ENCODE measurements at places on chromosomes 1 and 21.

DNA sequence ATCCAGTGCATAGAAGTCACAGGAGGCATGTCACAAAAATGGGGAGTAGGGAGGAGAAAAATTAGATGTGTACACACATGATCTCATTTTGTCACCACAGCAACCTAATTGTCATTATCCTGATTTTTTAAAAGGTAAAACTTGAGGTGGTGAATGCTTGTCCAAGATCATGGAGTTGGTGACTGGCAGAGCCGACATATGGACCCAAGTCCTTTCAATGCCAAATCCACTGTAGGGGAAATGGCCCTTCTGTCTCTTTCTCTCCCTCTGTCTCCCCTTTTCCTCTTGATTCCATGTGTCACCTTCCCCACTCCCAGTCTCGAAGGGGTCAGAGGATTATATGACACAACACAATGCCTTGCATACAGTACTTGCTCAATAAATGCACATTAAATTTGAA lies 65.7 kb upstream of the JUN start:
- DNase-seq = no peak

DNA sequence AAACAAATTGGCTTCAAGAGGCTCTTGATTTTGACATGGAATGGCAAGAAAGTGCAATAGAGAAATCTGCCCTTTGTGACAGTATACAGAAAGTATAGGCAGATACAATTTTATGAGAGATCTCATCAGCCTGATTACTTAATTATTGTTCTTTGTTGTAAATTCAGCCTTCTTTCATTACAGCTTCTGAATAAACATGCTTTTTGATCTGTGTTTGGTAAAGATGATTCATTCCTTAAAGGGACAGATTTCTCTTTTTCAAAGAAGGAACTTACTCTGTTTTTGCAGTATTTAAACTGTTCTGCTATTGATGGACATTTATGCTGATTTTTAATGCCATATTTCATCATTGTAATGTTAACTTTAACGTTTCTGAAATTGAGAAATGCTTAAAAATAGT lies 13.7 kb upstream of the MPC2 start:
- no peak for DNase-seq

GRCh38 chr1:53681977-53682685 lies 56.8 kb downstream of the GLIS1 start:
- DNase-seq = no peak

GRCh38 chr21:35014302-35015041 lies 34.6 kb downstream of the RUNX1 start:
- no peak for DNase-seq

- no peak for DNase-seq
These were observed 9.0 kb downstream of the TMEM269 start for GRCh38 chr1:42793824-42794223.

- no peak for DNase-seq
These were observed 205.9 kb upstream of the VAMP3 start for GRCh38 chr1:7565099-7565750.

GRCh38 chr21:42541618-42542017 lies 28.0 kb downstream of the SLC37A1 start:
- no peak for DNase-seq

GRCh38 chr1:100184536-100184935 lies 6.5 kb upstream of the LRRC39 start:
- no peak for DNase-seq

DNA sequence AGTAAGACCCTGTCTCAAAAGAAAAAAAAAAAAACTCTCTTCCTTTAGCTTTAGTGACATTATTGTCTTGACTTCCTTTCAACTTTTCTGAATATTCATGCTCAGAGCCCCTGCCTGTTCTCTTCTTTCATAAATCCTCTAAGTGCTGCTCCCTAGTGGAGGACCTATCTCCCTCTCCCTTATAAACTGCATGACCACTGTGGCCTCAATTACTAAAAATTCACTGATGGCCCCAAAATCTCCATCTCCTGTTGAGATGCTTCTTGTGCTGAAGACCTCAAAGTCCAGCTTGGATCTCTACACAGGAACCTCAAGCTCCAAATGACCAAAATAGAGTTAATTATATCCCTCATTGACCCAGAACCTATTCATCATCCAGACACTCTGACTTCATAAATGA lies 7.8 kb downstream of the ITLN1 start:
- DNase-seq = no peak

DNA sequence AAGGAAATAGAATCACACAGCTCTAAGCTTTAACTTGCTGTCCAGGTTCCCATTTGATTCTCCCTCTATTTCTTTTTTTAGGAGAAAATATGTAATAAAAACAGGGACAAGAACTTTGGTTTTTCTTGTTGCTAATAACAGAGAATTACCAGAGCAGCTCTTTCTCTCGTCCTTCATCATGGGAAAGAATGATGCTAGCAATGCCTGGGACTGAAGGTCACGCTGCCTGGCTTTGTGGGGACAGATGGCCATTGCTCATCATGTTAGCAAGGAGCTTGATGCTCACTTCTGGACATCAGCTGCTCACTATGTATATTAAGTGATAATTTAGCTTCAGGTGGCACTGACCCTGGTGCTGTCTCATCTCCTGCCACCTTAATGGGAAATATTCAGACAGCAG lies 77.3 kb upstream of the AKT3 start:
- no peak for DNase-seq

DNA sequence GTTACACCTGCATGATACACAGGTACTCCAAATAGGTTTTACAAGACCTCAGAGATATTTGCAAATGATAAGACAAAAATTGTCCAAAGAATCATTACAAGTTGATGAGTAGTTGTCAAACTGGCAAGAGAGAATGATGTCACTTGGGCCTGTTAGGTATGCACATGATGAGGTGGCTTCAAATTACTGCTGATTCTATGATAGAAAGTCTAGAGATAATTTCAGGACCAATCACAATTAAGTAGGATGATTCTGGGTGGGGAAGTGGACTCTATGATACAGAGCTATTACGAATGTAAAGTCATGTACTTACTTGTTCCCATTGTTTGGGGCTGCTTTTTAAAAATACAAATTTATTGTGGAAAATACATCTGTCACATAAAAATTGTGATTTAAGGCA lies 5.2 kb upstream of the SPRR1B start:
- no peak for DNase-seq

DNA sequence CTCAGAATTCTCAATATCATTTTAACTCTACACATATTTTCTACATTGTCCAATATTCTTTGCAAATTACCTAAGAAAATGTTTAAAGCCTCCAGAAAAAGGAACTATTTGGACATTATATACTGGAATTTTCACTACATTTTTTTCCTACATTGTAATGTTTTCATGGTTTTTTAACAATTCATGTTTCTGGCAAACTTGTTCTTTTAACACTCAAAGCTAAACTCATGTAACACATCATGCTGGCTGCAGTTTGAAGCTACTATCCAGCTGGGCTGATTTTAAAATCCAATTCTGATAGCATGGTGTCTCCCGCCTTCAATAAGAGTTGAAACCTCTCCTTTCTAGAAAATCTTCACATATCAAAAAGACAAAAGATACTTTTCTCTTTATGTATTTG lies 52.0 kb downstream of the TGFBR3 start:
- DNase-seq = no peak

DNA sequence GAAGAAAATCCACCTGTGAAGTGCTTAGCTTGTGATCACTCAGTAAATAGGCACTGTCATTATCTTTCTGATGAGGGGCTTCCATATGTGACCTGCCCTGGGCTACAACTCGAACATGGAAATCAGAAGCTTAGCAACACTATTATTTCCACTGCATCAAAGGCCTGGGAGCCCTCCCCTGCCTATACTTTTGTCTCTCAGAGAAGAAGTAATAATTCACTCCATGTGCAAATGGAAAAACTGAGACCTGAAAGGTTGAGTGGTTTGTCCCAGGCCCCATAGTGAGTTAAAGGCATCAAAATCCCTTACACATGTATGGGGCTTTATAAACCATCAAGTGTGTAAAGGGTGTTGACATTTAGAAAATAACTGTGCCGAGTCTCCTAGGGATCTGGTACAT lies 20.9 kb downstream of the SOX13 start:
- DNase-seq = no peak

- DNase-seq = no peak
These were observed 353.7 kb downstream of the ADGRL2 start for GRCh38 chr1:82154219-82154970.

GRCh38 chr1:180560200-180560867 lies 1.6 kb downstream of the OVAAL start:
- no peak for DNase-seq

DNA sequence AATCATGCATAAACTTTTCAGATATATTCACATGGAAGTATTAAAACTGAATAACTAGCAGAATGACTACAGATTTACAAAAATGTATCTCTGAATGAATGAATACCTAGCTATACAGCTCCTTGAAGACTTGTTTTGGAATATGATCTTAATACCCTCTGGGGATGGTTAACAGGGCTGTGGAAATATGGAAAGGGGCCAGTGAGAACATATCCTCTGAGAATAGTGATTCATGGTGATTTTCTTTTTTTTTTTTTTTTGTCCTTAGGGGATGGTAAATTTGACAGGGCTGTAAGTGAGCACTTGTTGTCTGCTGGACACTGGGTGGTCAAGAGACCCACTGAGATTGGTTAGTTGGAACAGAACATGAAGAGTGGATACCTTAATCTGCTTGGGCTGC lies 80.7 kb upstream of the HP1BP3 start:
- no peak for DNase-seq

DNA sequence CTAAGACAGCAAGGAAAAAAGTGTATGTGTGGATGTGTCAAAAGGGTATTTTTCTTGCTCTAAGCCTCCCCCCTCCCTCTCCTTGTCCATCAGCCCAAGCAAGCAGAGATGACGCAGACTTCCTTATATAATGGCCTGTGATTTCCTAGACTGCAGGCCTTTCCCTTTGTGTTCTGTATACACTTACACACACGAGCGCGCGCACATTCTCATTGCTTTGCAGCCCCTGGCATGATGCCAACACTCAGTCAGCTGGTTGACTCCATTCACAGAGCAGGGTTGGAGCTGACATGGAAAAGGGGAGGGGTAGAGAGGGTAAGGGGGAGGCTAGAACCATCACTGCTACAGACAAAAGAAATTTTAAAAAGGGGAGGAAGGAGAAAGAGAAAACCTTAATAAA lies 41.8 kb downstream of the GATAD2B start:
- DNase-seq = peak; percentile 10

GRCh38 chr1:96075704-96076455 lies 645.7 kb upstream of the PTBP2 start:
- no peak for DNase-seq

DNA sequence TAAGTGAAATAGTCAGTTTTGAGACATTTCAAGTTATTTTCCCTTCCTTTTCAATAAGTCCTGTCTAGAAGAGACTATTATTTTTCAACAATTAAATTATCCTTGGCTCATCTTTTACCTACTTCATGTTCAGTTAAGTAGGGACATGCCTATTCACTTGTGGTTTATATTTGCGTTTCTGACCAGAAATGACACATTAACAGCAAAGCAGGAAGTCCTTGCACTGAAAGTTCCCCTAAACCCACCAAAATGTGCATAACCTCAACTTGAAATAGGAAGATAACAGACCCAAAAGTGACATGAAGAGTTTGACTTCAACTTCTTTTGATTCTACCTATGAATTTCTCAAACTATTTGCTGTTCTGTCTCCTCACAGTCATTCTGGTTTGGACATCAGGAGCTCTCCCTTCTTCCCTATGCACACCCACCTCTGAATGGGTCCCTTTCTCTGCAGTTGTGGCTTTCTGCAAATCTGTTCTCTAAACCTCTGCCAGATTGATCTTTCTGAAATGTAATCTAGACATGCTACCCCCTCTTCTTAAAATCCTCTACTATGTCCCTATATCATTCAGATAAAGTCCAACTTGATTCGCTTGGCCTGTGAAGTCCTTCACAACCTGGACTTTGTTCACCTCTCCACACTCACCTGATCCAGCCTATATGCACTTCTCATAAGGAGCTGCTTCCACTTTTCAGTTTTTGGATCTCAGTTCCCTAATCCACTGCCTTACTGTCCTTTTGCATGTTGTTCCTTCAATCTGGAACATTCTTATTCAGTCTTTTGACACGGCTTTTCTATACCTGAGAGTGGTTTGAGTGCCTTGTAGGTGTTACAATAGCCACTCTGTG lies 661.5 kb upstream of the ADGRL4 start:
- no peak for DNase-seq

DNA sequence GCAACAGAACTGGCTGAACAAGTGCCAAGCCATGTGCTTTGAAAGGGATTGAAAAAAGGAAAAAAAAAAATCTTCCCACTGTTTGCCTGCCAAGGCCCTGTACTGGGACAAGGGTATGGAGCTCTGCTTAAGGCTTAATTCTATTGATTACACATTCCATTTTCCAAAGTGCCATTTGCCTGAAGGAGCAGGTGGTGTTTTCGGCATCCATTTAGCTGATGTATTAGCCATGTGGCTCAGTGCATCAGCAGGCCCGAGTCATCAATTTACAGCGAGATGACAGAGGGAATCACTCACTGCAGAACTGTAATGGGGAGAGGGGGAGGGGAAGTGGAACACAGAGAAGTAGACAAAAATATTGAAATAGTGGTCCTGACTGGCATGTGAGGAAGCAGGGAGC lies 144.2 kb upstream of the BEND5 start:
- DNase-seq = no peak

GRCh38 chr1:108828074-108828961 lies 28.6 kb downstream of the AKNAD1 start:
- no peak for DNase-seq

DNA sequence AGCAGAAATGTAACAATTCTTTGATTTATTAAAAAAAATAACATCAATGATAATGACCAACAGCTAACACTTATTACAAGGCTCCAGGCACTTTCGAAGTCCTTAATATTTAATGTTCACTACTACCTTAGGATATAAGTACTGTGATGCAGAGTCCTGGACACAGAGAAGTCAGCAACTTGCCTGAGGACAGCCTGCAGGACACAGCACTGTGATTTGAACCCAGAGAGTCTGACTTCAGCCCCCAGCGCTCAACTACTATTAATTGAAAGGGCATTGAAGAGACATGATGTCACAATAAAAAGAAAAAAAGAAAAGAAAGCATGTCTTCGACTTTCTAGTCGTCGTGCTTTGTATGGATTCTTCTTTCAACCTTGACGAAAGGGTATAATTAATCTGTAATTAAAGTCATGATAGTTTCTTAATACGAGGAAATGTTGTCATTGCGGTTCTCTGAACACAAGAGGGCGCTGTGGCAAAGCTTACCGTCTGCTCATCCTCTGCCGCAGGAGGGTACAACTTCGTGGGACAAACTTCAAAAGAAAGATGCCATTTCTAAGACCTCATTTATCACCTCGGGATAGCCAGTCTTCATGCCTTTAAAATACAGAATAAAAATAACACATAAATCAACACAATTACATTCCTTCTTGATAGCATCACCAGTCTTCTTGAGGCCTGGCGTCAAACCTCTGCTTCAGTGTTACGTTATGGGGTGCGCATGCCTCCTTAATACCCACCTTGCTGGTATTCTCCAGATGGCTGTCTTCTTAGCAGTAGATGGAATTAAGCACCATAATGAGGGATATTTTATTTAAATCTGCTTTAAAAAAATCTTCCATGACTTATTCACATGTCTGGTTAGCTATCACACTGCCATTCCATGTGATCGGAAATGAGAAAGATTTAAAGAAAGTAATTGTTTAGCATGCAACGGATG lies 240.1 kb downstream of the DISC1 start:
- peak; percentile 53 for DNase-seq

GRCh38 chr1:247914941-247915662 lies 5.0 kb upstream of the OR2T8 start:
- DNase-seq = no peak

- DNase-seq = no peak
These were observed 40.4 kb downstream of the DAP3 start for GRCh38 chr1:155729031-155729898.
